ENCODE measurements at places on chromosomes 5 and 9.

GRCh38 chr5:130078661-130079060, 174.4 kb downstream of the CHSY3 start:
- no peak for DNase-seq

DNA sequence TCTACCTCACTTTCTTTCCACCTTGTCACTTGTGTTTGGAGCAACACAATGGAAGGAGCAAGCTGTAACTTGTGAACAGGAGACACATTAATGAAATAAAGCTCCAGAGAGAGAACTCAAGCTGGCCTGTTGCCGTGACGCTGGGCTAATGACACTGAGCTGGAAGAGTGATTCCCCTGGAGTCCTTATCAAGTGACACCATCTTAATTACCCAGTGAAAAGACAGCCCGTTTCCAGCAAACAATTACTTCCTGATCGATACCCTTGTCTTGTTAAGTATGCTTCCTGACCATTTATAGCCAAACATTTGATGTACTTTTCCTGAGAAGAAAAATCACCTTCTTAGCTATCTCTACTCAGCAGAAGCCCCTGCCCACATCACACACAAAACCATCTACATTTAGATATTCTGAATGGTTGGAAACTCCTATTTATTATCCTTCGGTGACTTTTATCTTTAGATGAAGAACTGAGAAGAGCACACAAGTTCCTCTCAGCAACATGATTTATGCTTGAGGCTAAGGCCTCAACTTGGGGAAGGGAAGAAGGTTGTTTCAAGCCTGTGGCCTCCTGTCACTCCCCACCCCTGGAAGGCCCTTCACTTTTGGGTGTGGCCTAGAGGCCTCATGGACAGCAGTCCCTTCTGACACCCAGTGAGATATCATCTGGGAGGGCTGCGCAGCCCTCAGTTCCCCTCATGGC, 34.1 kb downstream of the CRHBP start:
- no peak for DNase-seq

DNA sequence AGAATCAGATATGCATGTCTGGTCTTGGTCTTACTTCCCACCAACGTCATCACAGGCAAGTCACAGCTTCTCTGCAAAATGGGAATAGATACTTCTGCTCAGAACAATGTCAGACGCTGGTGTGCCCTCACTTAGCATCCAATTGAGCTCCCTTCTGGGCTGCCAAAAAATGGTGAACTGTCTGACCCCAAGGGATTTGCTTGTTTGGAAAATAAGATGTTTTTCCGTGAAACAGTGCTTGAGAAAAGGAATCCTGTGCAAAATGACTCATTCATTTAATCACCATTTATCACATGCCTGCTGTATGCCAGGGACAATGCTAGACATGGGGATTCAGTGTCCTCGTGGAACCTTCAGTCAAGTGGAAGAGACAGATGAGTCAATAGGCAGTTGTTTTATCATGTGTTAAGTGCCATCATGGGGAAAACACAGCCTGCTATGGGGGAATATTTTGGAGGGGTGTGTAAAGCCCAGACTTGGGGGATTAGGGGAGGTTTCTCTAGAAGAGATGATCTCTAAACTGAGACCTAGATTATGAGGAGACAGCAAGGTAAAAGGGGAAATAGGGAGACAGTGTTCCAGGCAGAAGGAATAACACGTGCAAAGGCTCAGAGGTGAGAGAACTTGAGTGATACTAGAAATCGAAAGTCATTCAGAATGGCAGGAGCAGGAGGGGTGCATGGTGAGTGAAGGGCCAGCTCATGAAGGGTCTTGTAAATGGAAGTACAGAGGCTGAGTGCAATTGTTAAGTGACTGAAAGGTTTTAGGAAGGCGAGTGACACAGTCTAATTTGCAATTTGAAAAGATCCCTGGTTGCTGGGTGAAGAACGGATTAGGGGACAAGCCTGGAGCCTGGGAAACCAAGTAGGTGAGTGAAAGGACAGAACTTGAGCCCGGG, 3.9 kb downstream of the NIPAL4 start:
- DNase-seq, result no peak

- peak; percentile 85 for DNase-seq
Measured at GRCh38 chr9:121650217-121651007, 1.0 kb upstream of the DAB2IP start.

- no peak for DNase-seq
Measured at GRCh38 chr9:96877269-96877668, 23.0 kb upstream of the ZNF782 start.

DNA sequence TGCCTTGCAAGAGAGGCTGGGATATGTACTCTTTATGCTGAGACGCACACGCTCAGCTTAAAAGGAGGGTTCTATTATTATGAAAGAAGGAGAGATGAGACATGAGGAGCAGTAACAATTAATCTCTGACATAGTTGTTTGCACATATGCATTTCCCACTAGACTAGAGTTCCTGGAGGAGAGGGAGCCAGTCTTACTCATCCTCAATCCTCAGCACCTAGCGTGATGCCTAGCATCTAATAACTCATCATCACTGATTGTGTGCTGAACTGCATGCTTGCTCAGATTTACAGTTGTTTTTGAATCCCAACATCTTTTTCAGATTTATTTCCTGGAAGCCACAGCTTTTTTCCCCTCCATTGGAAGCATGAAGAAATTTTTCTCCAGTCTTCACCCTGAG, 35.5 kb downstream of the GCNT4 start:
- no peak for DNase-seq

DNA sequence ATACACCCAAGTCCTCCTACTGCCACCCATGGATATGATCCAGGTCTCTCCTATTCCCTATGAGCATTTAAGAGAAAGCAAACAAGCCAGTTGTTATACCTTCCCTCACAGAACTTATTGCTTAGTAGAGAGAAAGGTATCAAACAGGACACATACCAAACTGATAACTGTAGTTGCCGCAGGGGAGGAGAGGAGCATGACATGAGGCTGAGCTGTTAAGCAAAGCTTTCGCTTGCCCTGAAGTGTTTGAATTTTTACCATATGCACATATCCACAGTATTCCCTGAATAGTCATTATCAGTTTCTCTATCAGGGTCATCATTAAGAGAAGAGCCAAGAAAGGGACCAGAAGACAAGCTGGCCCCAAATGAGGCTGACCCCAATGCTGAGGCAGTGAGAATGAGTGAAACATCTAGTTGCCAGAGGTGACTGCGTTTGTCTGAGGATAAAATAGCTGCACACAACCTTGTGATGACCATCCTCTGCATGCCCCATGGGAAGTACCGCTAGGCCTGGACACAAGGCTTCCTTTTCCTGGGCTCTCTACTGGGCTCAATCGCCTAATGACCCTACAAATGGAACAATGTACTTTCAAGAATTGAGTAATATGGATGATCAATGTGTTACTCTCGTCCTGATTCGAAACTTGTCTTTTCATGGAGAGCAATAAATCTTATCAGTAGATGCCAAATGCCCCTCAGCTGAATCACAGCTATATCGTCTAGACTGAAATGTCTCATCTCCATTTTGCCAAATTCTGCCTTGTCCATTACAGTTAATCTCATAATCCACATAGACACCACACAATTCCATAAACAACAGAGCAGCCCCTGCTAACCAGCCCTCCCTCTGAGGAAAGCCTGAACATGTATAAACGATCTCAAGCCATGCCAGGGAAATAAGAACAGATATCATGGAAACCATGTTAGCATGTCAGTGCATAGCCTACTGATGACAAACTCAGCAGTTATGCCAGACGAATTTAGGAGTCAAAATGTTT, 4.3 kb upstream of the IFNK start:
- no peak for DNase-seq

GRCh38 chr5:104955479-104955878, 1392.9 kb upstream of the NUDT12 start:
- DNase-seq, result no peak

GRCh38 chr5:135120951-135121350, 86.9 kb upstream of the PITX1 start:
- no peak for DNase-seq

DNA sequence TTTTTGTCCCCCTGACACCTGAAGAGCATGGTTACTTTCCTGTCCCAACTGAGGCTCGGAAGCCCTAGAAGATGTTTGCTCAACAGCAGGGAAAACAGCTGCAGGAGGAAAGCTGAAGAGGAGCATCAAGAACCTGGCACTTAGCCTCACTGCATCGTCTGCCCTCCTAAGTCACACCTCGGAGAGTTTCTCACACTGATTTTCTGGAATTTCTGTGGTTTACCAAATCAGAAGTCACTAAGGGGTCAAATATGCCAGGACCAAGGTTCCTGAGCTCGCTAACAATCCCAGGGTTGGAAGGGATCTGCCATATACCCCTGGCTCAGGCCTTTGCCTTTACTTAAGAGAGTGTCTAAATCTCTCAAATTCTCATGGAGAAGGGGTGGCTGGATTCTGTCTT, 5.3 kb downstream of the IL12B start:
- DNase-seq, result no peak

DNA sequence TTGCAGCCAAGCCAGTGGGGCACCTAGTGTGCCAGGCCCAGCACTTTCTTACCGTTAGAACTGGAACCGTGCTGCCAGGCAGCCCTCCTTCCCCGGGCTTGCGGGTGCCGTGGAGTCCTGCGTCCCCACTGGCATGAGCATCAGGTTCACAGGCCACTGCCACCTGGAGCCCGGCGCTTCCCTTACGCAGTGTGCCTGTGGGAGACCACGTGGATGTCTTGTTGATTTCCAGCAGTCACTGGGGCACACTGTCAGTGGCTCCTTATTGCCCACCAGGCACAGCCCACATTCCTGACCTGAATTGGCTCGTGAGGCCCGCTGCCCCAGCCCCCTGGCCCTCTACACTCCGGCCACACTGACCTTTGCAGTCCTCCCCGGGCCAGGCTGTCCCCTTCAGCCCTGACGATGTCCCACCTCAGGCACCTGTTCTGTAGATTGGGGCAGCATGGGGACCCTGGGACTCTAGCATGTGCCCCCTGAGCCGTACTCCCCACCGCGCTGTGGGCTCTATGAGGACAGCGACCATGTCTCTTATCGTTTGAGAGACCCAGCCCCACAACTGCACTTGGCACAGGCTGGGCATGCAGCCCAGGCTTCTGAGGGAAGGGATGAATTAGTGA, 10.4 kb upstream of the CEL start:
- no peak for DNase-seq

- DNase-seq, result no peak
Measured at GRCh38 chr9:7785813-7786212, 13.8 kb downstream of the DMAC1 start.

GRCh38 chr5:170097934-170098333, 7.8 kb upstream of the FOXI1 start:
- DNase-seq, result no peak

GRCh38 chr9:15873573-15874177, 320.8 kb downstream of the CCDC171 start:
- no peak for DNase-seq

DNA sequence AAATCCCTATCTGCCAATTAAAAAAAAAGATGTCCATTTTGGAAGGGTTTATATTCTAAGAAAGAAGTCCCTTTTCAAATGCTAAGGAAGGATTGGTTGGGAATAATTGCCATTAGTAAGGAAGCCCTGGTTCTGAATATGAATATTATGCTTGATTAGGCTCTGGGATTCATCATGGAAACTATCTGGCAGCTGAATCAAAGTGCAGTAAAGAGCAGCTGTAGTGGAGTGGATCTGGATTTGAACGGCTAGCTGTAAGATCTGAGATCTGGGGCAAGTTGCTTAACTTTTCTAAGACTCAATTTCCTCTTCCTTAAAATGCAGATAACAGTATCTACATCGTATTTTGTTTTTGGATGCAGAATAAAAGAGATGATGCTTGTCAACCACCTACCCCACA, 10.5 kb downstream of the IL12B start:
- DNase-seq, result no peak

DNA sequence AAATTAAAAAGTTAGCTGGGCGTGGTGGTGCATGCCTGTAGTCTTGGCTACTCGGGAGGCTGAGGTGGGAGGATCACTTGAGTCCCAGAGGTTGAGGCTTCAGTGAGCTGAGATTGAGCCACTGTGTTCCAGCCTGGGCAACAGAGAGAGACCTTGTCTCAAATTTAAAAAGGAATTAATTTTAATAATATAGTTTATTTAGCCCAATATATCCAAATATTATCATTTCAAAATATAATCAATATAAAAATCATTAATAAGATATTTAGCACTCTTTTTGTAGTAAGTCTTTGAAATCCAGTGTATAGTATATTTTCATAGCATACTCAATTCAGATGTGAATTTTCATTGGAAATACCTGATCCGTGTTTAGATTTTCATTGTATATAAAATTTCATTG, 43.2 kb upstream of the ORM1 start:
- DNase-seq, result no peak

DNA sequence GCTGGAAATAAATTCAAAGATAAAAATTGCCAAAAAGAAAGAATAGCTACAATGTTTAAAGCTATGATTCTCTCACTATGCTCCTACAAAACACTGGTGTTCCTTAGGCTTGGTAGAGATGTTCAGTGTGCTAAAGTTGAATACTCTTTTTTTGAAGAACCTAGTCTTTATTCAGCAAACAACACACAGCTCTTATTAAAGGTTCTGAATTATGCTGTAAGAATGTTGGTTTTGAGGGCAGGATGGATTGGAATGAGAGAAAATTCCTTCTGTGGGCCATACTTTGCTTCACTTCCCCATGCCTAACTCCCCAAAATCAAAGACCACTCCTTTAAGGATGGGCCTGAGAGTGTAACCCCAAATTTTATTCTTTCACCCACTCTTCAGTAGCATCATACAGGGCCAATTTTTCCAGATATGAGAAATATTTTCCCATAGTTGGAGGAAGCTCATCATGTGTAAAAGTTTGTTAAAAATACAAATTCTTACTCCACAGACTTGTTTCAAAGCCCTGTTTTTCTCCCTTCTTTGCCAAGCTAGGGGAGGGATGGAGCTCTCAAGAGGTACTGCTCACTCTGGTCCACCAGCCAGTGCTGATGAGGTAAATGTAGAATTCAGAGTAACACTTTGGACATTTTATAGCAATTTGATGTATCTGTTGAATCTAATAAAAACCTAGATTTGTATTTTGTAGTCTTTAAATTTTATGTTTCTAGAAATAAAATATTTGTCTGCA, 99.3 kb downstream of the GDNF start:
- no peak for DNase-seq

DNA sequence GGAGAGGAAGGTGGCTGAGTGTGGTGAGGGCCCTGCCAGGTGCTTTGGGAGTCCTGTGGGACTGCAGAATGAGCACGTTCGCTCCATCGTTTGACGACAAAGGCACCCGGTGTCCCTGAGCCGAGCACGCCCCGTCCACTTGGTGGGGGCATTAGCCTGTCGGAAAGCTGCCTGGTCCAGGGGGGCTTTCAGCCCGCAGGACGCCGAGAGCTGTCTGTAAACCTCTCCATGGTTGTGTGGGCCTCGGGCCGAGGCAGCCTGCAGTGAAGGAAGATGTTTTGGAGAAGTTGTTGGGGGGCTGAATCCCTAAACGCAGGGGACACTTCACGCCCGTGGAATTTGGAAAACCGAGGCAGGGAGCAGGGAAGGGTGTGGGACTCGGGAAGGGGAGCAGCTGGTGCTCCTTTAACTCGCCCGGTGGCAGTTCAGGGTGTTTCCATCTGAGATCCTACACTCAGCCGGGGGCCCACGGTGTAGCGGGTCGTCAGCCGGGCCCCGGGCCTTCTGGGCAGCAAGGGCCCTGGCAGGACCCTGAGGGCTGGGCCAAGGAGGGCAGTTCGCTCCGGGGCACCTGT, 53.8 kb downstream of the MRPL36 start:
- no peak for DNase-seq
